ENCODE measurements at places on chromosomes 3 and 15.

- no peak for DNase-seq
Measured at GRCh38 chr3:141379250-141379966, 11.1 kb downstream of the ZBTB38 start.

GRCh38 chr3:45948311-45948781, 5.1 kb downstream of the CXCR6 start:
- peak; percentile 47 for DNase-seq

GRCh38 chr15:26325495-26325894, 447.4 kb downstream of the GABRB3 start:
- DNase-seq = no peak

DNA sequence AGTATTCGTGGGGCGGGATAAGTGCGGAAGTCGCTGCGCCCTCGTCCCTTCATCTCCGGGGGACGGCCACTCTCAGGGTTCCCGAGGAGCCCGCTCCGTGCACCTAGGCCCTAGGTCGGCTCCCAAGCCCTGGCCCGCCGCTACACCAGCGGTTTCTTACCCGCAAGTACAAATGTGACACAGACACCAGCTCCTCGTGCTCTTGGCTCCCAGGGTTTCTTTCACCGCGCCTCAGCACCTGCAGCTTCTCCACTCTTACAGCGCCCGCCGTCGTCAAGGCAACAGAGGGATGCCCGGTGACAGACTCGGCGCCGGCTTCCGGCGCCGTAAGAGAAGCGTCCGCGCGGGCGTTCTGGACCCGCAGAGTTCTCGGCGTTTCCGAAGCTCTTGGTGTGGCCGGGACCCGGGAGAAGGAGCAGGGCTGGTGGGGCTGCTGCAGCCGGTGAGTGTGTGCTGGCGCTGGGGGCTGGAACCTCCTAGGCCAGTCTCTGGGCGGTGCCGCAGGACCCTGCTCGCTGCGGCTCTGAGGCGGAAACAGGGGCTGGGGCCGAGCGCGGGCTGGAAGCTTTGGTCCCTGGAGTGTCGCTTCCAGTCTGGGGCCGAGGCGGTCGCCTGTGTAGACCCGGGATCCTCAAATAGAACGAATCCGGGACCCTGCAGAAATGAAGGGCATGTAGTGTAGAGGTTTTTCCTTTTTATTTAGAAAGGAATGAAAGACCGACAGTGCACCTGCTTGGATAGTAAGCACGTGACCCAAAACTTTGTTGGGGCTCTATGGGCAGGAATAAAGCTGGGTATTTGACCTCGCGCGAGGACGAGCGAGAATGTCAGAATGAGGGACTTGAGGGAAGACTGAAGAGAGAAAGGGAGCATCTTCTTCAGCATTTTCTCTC, 155.4 kb upstream of the GOLGA6L4 start:
- peak; percentile 61 for DNase-seq

DNA sequence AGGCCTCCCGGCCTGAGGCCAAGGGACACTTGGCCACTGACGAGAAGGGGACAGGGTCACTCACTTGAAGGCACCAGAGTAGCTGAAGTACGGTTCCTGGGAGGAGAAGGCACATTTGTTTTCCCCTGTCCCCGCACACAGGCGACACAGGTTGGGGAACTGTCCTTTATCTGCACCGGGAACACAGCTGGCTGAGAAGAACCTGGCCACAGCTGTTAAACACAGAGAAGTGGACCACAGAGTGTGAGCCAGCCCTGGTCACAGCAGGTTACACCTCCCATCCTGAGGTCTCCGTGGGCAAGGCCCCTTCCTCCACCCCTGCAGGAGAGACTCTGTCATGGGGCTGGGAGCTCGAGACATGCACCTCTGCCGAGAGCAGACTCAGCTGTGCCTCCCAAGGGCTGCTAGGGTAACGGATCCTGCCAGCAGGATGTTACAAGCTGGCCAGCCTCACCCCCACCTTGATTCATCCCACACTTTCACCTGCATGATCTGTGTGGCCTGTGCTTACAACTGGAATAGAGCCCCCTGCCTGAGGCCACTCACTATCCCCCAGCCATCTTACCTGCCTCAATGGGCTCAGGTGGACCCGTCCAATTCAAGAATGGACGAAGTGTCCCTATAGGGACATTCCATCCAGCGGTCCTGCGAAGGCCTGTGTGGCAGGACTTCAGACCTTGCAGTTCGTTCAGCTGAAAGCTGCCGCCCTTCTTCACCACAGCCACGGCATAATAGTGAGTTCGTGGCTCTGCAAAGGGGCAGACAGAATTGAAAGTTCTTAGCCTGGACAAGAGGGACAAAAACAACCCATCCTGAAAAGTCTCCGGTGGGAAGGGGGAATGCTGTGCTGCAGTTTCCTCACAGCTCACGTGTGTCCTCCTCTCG, 9.2 kb downstream of the LTF start:
- DNase-seq = no peak

- DNase-seq = no peak
Measured at GRCh38 chr3:171173736-171174135, 147.2 kb upstream of the SLC2A2 start.

- no peak for DNase-seq
Measured at GRCh38 chr3:171898192-171898591, 55.0 kb downstream of the TMEM212 start.

- DNase-seq = no peak
Measured at GRCh38 chr3:188899881-188900280, 271.9 kb upstream of the TPRG1 start.

GRCh38 chr3:89179355-89180001, 72.1 kb downstream of the EPHA3 start:
- DNase-seq = peak; percentile 64

Data from astrocyte of the hippocampus (primary cell).